Forelimb muscle (tissue), 1 donor: ENCODE measurements at places on chromosomes 6 and 20.

DNA sequence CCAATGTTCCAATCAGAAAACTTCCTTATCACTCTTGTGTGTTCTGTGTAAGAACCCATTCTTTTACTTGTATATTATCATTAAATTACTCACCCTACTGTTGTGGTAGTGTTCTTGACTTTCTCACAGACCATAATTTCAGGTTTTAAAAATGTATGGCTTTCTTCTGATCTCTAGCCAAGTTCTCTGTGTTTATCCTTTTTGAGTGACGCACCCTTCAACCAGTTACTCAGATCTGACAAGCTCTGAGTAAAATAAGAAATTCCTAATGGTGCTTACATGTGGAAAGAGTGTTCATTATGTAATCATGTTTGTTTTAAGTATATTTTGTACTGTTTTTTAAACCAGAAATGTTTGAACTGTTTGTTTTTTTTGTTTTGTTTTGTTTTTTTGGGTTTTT lies 11.0 kb downstream of the TBPL1 start:
- no peak for DNase-seq

- no peak for DNase-seq
Observed at GRCh38 chr6:158803733-158804143, 15.4 kb downstream of the EZR start.

- no peak for DNase-seq
Observed at GRCh38 chr6:144144996-144145395, 5.3 kb upstream of the STX11 start.

DNA sequence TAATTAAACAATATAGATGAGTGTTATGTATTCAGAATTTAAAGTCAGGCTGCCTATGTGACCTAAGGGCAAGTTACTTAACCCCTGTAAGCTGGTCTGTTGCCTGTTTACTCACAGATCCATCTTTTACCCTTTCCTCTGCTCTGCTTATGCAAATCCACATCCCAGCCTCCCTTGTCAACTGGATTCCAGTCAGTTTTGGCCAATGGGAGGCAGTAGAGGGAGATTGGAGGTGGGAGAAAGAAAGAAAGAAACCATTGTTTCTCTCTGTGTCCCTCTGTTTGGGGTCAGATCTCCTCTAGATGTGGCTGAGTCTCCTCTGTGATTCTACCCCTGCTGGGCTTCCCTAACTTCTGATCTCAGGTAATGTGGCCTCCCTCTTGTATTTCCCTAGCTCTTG lies 266.8 kb upstream of the PLN start:
- no peak for DNase-seq

DNA sequence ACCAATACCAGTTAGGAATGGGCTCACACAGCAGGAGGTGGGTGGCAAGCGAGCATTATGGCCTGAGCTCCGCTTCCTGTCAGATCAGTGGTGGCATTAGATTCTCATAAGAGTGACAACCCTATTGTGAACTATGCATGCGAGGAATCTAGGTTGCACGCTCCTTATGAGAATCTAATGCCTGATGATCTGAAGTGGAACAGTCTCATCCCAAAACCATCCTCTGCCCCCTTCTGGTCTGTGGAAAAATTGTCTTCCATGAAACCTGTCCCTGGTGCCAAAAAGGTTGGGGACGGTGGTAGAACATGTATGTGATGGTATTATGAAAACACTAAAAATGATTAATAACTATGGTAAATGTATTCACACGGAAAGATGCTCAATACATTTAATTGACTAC lies 99.7 kb upstream of the HIVEP1 start:
- DNase-seq, result no peak

GRCh38 chr20:43515628-43516027 lies 8.1 kb downstream of the L3MBTL1 start:
- no peak for DNase-seq

- DNase-seq, result no peak
Observed at GRCh38 chr20:63100926-63101699, 94.3 kb upstream of the BHLHE23 start.

GRCh38 chr6:83536647-83537589 lies 24.6 kb downstream of the PRSS35 start:
- no peak for DNase-seq

- DNase-seq, result no peak
Observed at GRCh38 chr6:104126315-104127005, 733.3 kb downstream of the HACE1 start.

- DNase-seq, result no peak
Observed at GRCh38 chr6:2526766-2527165, 224.0 kb downstream of the MYLK4 start.

GRCh38 chr20:63562461-63563224 lies 8.7 kb downstream of the FNDC11 start:
- DNase-seq, result no peak

DNA sequence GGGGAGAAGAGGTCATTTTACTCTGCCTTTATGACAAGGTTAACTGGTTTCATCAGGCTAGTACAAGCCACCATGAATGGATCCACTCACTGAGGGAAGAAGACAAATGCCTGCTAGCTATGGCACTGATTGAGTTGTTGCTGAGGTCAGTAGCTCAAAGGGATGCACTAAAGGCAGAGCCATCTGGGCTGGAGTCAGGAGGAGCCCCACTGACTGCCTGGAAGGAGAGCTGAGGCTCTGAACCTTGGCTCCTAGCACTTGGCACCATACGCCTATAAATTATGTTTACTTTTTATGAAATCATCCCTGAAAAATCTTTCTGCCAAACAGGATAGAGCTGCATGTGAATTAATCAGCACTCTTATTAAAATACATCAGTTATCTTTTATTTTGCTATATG lies 104.6 kb downstream of the DTD1 start:
- DNase-seq, result no peak

DNA sequence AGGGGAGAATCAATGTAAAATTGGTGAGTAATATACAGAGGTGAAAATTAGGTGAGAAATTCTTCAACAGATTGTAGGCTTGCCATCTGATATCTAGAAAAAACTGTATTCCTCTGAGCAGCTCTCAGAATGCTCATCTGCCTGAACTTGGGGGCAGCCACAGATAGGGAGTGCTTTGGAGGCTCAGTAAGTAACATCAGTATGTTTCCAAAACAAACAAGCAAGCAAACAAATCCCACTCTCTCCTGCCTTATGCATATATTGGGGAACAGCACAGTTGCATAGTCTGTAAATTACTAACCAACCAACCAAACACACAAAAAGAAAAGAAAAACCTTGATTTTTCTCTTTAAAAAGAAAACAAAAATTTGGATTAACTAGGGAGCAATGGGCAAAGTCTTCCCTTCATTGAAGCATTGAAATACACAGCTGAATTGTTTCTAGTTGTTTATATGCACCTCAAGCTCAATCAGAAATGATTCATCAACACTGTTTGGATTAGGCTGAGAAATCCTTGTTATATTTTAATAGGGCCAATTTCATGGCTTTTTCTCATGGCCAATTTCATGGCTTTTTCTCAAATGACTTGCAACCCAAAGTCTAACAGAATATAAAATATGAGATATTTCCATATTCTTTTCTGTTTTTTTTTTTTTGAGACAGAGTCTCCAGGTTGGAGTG lies 50.1 kb upstream of the DEK start:
- no peak for DNase-seq
